SK-N-SH (cell line): ENCODE measurements at places on chromosomes 2 and 18.

GRCh38 chr2:16522031-16522831 is 143.4 kb downstream of the CYRIA start:
- DNase-seq, result peak; percentile 61

- DNase-seq, result no peak
Measured at GRCh38 chr2:220880623-220881596, 691.2 kb downstream of the EPHA4 start.

DNA sequence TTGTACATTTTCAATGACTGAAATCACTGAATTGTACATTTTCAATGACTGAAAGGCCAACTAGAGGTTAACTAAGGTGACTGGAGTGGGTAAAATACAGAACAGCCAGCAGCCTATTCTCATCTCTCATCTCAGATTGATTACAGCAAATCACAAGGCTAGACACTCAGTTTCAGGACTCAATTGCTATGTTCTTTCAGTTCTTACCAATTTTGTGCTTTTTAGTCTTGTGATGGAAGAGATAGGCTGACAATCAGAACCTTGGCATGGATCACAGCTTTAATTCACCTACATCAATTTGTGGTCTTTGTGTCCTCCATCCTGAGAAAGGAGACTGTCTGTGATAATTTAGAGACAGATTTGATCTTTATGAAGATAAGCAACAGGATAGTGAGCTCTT is 124.7 kb downstream of the GULP1 start:
- DNase-seq, result peak; percentile 31

DNA sequence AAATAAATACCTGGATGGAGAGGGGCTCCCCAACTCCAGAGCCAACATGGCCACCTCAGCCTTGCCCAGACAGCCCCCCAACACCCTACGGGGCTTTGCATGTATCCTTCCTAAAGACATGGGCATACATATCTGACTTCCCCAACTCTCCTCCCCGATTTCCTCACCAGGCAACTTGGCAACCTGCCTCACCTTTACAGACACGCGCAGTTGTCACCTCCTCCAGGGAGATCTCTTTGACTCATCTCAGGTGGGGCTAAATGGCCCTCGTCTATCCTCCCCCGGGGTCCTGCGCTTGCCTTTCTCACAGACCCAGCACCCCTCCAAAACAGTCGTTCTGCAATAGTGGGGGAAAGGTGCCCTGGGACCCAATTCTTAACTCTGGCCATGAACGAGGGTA is 10.6 kb upstream of the BIN1 start:
- DNase-seq, result no peak

DNA sequence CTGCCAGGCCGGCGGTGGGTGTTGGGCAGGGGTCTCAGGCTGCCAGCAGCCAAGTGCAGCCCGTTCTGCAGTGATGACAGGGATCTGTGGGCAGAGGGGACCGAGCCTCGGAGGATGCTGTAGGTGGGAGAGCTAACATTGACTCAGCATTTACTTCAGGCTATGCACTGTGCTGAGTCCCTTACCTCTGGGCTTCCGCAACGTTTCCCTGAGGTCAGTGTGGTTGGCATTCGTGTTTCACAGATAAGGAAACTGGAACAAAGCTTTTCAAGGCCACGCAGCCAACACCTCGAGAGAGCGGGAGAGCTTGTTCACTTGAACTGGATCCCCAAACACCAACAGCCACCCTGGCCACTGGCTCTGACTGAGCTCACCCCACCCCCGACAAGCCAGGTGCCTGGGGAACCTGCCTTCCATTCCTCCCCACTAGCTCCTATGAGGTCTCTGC is 839 bp upstream of the GPR148 start:
- DNase-seq, result no peak

- peak; percentile 78 for DNase-seq
Measured at GRCh38 chr2:38068234-38068633, 7.7 kb downstream of the CYP1B1 start.

- DNase-seq, result no peak
Measured at GRCh38 chr2:85924522-85924921, 35.7 kb upstream of the ST3GAL5 start.

DNA sequence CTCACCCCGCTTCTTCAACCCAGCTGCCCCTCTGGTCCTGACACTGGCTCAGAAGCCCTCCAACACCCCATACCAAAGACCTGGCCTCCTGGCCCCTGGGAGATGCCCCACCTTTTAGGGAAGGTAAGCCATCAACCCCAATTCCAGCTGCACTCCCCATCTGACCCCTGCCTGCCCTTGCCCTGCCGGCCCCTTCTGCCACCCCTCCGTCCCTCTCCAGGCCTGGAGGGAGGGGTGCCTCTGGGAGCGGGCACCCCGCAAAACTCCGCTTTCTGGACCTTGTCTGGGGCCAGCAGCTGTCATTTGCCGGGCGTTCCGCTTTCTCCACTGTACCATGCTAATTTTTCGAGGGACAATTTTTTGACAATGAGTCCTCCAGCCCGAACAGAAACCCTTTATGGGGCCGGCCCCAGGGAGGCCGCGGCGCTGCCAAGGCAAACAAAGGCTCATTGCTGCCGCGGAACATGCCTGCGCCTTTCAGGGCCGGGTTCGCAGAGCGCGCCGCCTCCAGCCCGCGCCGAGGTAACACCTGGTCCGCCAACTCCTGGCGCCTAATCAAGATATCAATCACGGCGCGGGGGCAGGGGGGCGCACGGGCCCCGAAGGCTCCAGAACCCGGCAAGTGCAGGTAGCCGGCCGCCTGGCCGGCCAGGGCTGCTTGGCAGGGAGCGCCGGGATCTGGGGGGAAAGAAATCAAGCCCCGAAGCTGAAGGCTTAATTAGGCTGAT is 96.0 kb downstream of the INHBB start:
- peak; percentile 79 for DNase-seq
